ENCODE measurements at places on chromosomes 7 and 10. TPM values are rescaled to one million over a fixed set of nuclear protein-coding genes. Genes with fewer than 3 reads are reported as not detected.

Gene FAM53B
- total RNA-seq, result 59.4 TPM

Gene SEMA3E
- 0.57 TPM for total RNA-seq

Gene PNLIPRP1
- not detected for total RNA-seq

Gene SLC29A3
- total RNA-seq, result 0.34 TPM
